ENCODE measurements at places on chromosomes 16 and 17. TPM values are rescaled to one million over a fixed set of nuclear protein-coding genes. Genes with fewer than 3 reads are reported as not detected.

Gene GAST
- not detected for total RNA-seq

Gene LHX1
- total RNA-seq = not detected

Gene AURKB
- 11.1 TPM for total RNA-seq

Gene RAP1GAP2
- 12.9 TPM for total RNA-seq

Gene CES1
- 3.7 TPM for total RNA-seq

Gene CNGB1
- not detected for total RNA-seq

Gene ATAD5
- total RNA-seq = 3.0 TPM

Gene SLC16A13
- total RNA-seq = 0.52 TPM

Gene CLEC19A
- not detected for total RNA-seq

Gene NMRAL1
- 47.7 TPM for total RNA-seq

Gene ATP6V0C
- total RNA-seq = 35.9 TPM

Gene PLLP
- under 0.01 TPM for total RNA-seq

Gene DBNDD1
- 0.97 TPM for total RNA-seq

Gene VPS4A
- 22.9 TPM for total RNA-seq

Gene SLC5A2
- not detected for total RNA-seq

Gene SIAH1
- 31.6 TPM for total RNA-seq

Gene PABPN1L
- total RNA-seq = not detected

Gene SARM1
- 12.5 TPM for total RNA-seq

Gene LRRC36
- total RNA-seq = 0.43 TPM

Gene FZD2
- total RNA-seq = 0.91 TPM

Gene TNFSF12
- 16.1 TPM for total RNA-seq

Gene LRRC75A
- total RNA-seq = 1.6 TPM

Gene CREBBP
- total RNA-seq = 32.2 TPM

Gene ETV4
- 0.26 TPM for total RNA-seq

Gene GPR179
- total RNA-seq = under 0.01 TPM

Gene TMEM88
- 1.2 TPM for total RNA-seq

Gene SOCS3
- 110 TPM for total RNA-seq

Gene SLC5A11
- not detected for total RNA-seq

Gene SPNS2
- 1.3 TPM for total RNA-seq

Gene NKD1
- total RNA-seq = 0.78 TPM

Measured in articular chondrocyte of knee joint (primary cell).